Psoas muscle (tissue), 8 donors: ENCODE measurements at places on chromosomes 12 and 14. TPM values are rescaled to one million over a fixed set of nuclear protein-coding genes. Genes with fewer than 3 reads are reported as not detected.

GRCh38 chr12:130632642-130633041 lies 83.5 kb downstream of the RIMBP2 start:
- DNase-seq: no peak
- H3K36me3 ChIP-seq: no peaks in the 10 kb centered on the region
- no peak overlapping the region for H3K4me3 ChIP-seq
- no peak overlapping the region for H3K27ac ChIP-seq
- H3K27me3 ChIP-seq: peaks cover 8% of the 10 kb centered on the region
- H3K4me1 ChIP-seq: no peaks in the 10 kb centered on the region

The ULK1 gene
- polyA plus RNA-seq: 47.1 TPM

GRCh38 chr14:54933006-54933405 lies 30.4 kb upstream of the GCH1 start:
- no peak overlapping the region for H3K27ac ChIP-seq
- H3K4me3 ChIP-seq: no peak overlapping the region
- DNase-seq: no peak

DNA sequence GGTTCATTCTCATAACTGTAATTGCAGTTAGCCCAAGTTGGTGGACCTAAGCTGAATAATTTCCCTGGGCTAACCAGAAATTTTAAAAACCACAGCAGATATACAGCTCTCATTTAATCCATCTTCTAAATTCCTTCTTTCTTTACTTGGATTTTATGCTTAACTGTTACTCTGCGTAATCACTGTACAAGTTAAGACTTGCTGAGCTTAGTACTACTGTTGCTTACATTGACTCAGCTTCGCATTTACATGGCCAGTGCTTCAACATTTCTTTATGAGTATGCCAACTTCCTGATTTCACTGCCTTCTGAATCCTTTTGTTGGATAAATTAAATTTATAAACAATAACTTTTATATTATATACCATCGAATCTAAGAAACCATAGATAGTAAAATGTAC lies 147.4 kb downstream of the SLC38A4 start:
- no peaks in the 10 kb centered on the region for H3K27me3 ChIP-seq
- DNase-seq: no peak
- H3K36me3 ChIP-seq: no peaks in the 10 kb centered on the region
- H3K27ac ChIP-seq: peak overlapping the region; percentile 24

GRCh38 chr12:51941011-51941581 lies 10.4 kb upstream of the ACVR1B start:
- H3K27ac ChIP-seq: no peak overlapping the region
- peak overlapping the region; percentile 30 for H3K4me3 ChIP-seq
- no peaks in the 10 kb centered on the region for H3K36me3 ChIP-seq
- DNase-seq: no peak

DNA sequence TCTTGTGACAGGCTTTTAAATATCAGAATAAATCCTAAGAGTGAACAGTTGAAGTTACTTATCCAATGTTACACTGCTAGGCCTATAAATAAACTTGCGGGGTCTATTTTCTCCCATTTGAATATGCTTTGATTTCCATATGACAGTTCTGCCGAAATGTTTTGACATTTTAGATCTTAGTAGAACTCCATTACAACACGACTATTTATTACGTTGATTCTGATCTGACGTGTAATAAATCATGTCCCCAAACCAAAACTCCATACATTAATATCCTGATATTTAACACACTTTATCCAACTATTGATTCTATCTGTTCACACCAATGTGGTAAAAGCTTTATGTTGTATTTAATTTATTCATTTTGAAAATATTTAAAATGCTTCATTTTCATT lies 16.1 kb upstream of the NEMF start:
- DNase-seq: no peak
- H3K4me1 ChIP-seq: peaks cover 11% of the 10 kb centered on the region
- H3K27me3 ChIP-seq: no peaks in the 10 kb centered on the region
- H3K27ac ChIP-seq: peak overlapping the region; percentile 88
- peak overlapping the region; percentile 71 for H3K4me3 ChIP-seq

DNA sequence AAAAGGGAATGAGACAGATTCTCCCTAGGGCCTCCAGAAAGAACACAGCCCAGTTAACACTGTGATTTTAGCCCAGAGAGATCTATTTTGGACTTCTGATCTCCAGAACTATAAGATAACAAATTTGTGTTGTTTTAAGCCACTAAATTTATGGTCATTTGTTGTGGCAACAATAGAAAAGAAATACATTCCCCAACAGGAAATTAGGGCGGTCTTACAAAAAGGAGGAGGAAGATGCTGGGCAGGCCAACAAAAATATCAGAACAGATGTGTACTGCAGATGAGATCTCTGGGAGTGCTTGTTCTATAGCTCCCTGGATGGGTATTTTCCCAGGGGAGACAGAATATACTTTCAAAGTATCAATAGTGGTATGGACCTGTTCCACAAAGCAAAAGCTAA lies 32.0 kb upstream of the SOCS2 start:
- peaks cover 13% of the 10 kb centered on the region for H3K4me1 ChIP-seq
- H3K27me3 ChIP-seq: no peaks in the 10 kb centered on the region
- H3K27ac ChIP-seq: no peak overlapping the region
- no peaks in the 10 kb centered on the region for H3K36me3 ChIP-seq

GRCh38 chr12:3168223-3169221 lies 91.3 kb downstream of the TSPAN9 start:
- H3K36me3 ChIP-seq: no peaks in the 10 kb centered on the region
- H3K27ac ChIP-seq: no peak overlapping the region
- peak; percentile 72 for DNase-seq
- no peaks in the 10 kb centered on the region for H3K4me1 ChIP-seq
- H3K27me3 ChIP-seq: no peaks in the 10 kb centered on the region

DNA sequence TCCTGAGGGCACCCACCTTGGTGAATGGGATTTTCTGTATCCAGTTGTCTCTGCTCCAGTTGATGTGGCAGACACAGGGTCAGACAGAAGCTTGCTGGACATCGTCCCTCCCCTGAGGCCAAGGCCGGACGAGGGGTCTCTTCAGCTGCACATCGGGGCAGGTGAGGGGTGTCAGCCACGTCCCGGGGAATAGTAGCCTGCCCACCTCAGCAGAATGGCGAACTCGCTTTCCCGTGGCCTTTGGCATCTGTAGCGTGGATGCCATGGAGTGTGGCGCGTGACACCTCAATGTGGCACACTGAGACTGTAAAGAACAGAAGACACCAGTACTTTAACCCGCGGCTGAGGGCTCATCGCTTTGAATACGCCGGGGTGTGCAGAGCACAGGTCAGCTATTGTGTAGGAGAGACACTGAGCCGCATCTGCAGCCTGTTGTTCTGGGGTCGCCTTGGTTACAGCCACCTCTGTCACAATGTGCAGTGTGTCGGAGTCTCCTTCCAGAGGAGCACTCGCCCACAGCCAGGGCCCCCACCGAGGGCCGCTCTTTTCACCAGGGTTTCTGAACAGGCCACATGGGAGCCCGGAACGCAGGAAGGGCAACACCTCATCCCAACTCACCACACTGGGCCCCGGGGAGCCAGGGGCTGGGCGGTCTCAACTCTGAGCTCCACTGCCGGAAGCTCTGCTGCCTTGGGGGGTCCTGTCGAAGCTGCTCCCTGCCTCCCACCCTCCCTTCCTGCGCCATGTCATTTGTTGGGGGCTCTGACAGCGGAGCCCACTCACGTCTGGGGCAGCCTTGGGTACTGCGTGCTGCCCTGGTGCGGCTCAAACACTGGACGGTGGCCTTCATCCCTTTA lies 77.0 kb downstream of the ADGRD1 start:
- no peak for DNase-seq
- no peaks in the 10 kb centered on the region for H3K27me3 ChIP-seq
- H3K4me3 ChIP-seq: no peak overlapping the region

DNA sequence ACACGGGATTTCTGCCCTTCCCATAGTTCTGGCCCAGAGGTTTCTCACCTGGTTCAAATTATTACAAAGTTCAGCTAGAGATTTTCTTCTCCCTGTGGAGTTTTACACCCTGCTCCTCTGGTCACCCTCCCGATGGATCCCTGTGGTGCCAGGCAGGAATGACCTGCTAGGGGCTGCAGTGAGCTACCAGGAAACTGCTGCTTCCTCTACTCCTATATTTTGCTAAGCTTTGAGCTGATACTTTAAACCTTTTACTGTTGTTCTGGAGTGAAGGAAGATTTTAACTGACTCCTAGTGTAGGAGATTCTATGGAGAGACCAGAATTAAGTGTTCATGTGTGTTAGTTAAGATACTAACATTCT lies 30.4 kb upstream of the LRIG3 start:
- H3K27me3 ChIP-seq: no peaks in the 10 kb centered on the region
- DNase-seq: no peak
- no peak overlapping the region for H3K27ac ChIP-seq
- no peaks in the 10 kb centered on the region for H3K4me1 ChIP-seq
- H3K36me3 ChIP-seq: no peaks in the 10 kb centered on the region

GRCh38 chr12:67068761-67069450 lies 200.3 kb upstream of the CAND1 start:
- no peaks in the 10 kb centered on the region for H3K4me1 ChIP-seq
- DNase-seq: peak; percentile 52
- H3K27ac ChIP-seq: no peak overlapping the region
- H3K36me3 ChIP-seq: no peaks in the 10 kb centered on the region
- peak overlapping the region; percentile 76 for H3K4me3 ChIP-seq

GRCh38 chr12:30973175-30973574 lies 46.6 kb downstream of the TSPAN11 start:
- H3K27ac ChIP-seq: no peak overlapping the region
- no peak overlapping the region for H3K4me3 ChIP-seq
- H3K4me1 ChIP-seq: no peaks in the 10 kb centered on the region
- H3K27me3 ChIP-seq: no peaks in the 10 kb centered on the region
- no peaks in the 10 kb centered on the region for H3K36me3 ChIP-seq
- no peak for DNase-seq

DNA sequence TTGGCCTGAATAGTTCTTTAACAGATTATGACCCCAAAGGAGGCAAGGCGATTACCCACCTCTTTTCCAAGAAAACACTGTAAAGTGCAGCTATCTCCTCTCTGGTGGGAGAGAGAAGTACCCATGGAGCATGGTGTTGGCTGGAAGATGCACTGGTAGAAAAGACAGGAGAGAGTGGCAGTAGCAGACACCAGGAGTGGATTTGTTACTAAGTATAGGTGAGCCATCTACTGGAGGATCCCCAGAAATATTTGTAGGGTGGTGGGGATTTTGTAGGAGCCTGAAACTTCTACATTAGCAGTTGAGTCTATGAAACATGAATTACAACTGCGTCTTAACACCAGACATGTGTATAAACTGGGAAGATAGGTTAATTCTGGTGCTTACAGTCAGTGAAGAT lies 148.0 kb downstream of the SLC38A4 start:
- no peak overlapping the region for H3K4me3 ChIP-seq
- H3K36me3 ChIP-seq: no peaks in the 10 kb centered on the region
- peak overlapping the region; percentile 24 for H3K27ac ChIP-seq
- H3K27me3 ChIP-seq: no peaks in the 10 kb centered on the region
- H3K4me1 ChIP-seq: peaks cover 26% of the 10 kb centered on the region
- no peak for DNase-seq

The DNAJC22 gene
- not detected for polyA plus RNA-seq

The HOXC6 gene
- polyA plus RNA-seq: 9.5 TPM

- no peak for DNase-seq
- H3K4me1 ChIP-seq: peaks cover 26% of the 10 kb centered on the region
- H3K27ac ChIP-seq: peak overlapping the region; percentile 47
- peaks cover 34% of the 10 kb centered on the region for H3K36me3 ChIP-seq
Observed at GRCh38 chr12:92784356-92784755, 81.6 kb downstream of the PLEKHG7 start.

The ACOT6 gene
- polyA plus RNA-seq: not detected

The SMCO3 gene
- not detected for polyA plus RNA-seq

DNA sequence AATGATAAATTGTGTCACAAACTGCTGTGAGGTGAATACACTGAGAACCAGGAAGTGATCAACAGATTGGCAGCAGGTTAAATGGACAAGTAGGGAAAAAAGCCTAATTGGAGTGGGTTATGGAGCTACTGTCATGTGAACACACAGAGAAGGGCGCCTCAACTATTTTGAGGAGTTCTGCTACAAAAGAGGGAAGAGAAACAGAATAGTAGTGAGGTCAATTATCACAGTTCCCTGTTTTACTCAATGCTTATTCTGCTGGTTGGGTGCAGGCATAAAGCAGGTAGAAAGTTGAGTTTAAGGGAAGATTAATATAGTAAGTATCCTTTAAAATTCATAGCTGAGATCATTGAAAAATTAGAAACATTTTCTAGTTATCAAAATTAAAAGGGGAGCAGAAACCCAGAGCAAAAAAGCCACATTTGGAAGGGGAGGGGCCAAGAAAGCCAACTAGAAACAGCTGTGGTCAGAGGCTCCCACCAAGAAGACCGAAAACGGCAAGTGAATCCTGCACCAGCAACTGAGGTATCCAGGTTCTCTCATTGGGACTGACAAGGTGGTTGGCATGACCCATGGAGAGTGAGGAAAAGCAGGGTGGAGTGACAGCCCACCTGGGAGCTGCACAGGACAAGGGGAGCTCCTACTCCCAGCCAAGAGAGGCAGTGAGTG lies 105.7 kb downstream of the ZC3H14 start:
- H3K27ac ChIP-seq: no peak overlapping the region
- H3K4me3 ChIP-seq: no peak overlapping the region
- no peak for DNase-seq
- no peaks in the 10 kb centered on the region for H3K36me3 ChIP-seq
- no peaks in the 10 kb centered on the region for H3K27me3 ChIP-seq

GRCh38 chr14:79278286-79278797 lies 933.0 kb downstream of the DIO2 start:
- H3K27me3 ChIP-seq: peaks cover 8% of the 10 kb centered on the region
- DNase-seq: peak; percentile 40
- H3K4me1 ChIP-seq: no peaks in the 10 kb centered on the region
- H3K36me3 ChIP-seq: no peaks in the 10 kb centered on the region
- peak overlapping the region; percentile 69 for H3K4me3 ChIP-seq

The GPRC5D gene
- not detected for polyA plus RNA-seq

DNA sequence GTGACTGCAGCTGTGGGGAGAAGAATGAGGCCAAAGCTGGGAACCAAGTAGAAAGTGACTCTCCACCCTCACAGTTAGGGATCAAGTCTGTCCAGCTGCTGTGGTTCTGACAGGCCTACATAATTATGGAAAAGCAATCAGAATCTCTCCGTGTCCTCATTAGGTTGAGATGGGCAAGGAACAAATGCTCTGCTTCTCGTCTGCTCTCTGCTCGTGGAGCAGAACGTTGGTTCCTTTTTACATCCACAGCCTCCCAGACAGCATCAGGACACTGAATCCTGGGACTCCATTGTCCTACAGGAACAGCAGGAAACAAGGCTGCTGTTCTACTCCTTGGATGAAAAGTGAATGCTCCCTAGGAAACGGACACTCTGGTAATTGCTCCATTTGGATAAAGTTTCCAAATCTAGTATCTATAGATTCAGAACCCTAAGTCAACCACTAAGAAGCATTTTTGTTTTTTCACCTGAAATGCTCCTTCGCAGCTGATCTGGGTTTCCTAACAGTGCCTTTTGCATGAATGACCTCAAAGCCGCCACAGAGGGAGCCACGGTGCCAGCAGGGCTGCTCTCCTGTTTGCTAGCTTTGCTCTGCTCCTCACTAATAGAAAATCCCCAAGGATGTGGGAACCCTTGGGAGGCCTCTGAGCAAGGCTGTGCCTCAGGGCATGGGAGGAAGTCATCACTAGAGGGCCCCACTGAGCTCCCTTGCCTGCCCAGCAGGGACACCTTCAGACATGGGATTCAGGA lies 102.0 kb downstream of the EGLN3 start:
- no peaks in the 10 kb centered on the region for H3K4me1 ChIP-seq
- DNase-seq: peak; percentile 68
- no peak overlapping the region for H3K4me3 ChIP-seq

GRCh38 chr14:72518809-72519377 lies 375.0 kb downstream of the DPF3 start:
- no peak overlapping the region for H3K27ac ChIP-seq
- no peak for DNase-seq
- H3K27me3 ChIP-seq: no peaks in the 10 kb centered on the region
- H3K4me3 ChIP-seq: no peak overlapping the region
